Stomach (tissue), 19 donors: ENCODE measurements at places on chromosomes 5 and 9. TPM values are rescaled to one million over a fixed set of nuclear protein-coding genes. Genes with fewer than 3 reads are reported as not detected.

Gene FOXD4L3
- not detected for total RNA-seq

GRCh38 chr5:74767579-74767913 is 497 bp downstream of the NSA2 start:
- no peaks in the 10 kb centered on the region for H3K27me3 ChIP-seq
- no peak for DNase-seq
- H3K36me3 ChIP-seq: peaks cover 47% of the 10 kb centered on the region
- peaks cover 49% of the 10 kb centered on the region for H3K4me1 ChIP-seq
- peak overlapping the region; percentile 86 for H3K27ac ChIP-seq
- peak overlapping the region; percentile 98 for H3K4me3 ChIP-seq

Gene LCN15
- not detected for total RNA-seq

Gene SLC25A2
- total RNA-seq: 0.43 TPM

DNA sequence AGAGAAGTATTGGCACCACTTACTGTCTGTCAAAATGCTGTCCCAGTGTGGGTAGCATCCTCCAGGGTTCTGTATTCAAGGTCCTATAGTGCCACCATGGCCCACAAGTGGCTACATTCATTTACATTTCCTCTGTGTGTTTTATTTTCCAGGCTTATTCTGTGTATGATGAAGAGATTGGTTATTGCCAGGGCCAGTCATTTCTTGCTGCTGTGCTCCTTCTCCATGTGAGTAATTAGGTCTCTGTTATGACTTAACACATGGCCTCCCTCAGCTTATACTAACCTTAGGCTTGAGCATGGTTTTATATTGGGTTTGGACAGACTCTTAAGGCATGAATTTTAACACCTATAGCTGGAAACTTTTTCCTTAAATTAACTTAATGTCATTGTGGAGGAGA is 36.7 kb downstream of the GPR21 start:
- peaks cover 21% of the 10 kb centered on the region for H3K4me1 ChIP-seq
- no peak for DNase-seq
- no peaks in the 10 kb centered on the region for H3K27me3 ChIP-seq

- no peak overlapping the region for H3K4me3 ChIP-seq
- no peak for DNase-seq
- H3K4me1 ChIP-seq: peaks cover 21% of the 10 kb centered on the region
- peaks cover 18% of the 10 kb centered on the region for H3K27me3 ChIP-seq
These were observed 76.4 kb upstream of the PRSS3 start for GRCh38 chr9:33718987-33719386.

- peaks cover 18% of the 10 kb centered on the region for H3K36me3 ChIP-seq
- DNase-seq: peak; percentile 62
- no peaks in the 10 kb centered on the region for H3K4me1 ChIP-seq
- H3K27me3 ChIP-seq: no peaks in the 10 kb centered on the region
- H3K4me3 ChIP-seq: no peak overlapping the region
These were observed 36.5 kb downstream of the PPIC start for GRCh38 chr5:122999947-123000563.

Gene PCDHB5
- total RNA-seq: 0.58 TPM

Gene LIX1
- 1.3 TPM for total RNA-seq

Gene SPATA6L
- 32.7 TPM for total RNA-seq

DNA sequence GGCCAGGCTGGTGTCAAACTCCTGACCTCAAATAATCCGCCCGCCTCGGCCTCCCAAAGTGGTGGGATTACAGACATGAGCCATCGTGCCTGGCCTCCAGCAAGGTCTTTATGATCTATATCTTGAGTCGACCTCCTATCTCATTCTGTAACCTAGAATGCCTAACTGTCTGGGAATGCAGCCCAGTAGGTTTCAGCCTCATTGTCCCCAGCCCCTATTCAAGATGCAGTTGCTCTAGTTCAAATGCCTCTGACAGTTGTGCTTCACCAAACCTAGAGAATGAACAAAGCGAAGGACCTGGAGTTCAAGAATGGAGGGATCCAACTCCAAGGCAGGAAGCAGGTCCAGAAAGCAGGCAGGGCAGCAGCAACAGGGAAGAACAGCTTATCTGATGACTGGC is 30.8 kb downstream of the GLRX start:
- H3K27ac ChIP-seq: no peak overlapping the region
- H3K27me3 ChIP-seq: no peaks in the 10 kb centered on the region
- H3K4me1 ChIP-seq: no peaks in the 10 kb centered on the region
- H3K4me3 ChIP-seq: no peak overlapping the region

DNA sequence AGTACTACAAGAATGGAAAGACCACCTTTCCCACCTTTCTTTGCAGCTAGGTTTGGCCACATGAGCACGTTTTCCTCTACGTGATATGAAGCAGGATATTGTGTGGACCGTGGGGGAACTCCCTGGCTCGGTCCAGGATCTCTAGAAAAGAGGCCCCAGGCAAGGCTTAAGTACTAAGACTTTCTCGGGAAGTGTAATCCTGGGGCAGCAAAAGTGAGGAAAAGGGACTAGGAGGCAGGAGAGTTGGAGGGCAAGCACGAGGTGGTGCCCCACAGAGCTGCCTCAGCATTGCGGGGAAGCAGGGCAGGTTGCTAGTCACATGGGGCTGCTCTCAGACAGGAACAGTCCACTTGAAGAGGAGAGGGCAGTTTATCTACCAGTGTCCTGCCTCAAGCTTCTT is 235.1 kb downstream of the GADD45G start:
- H3K4me3 ChIP-seq: no peak overlapping the region
- H3K4me1 ChIP-seq: peaks cover 5% of the 10 kb centered on the region
- no peaks in the 10 kb centered on the region for H3K27me3 ChIP-seq
- no peak for DNase-seq

GRCh38 chr5:132023258-132024116 is 12.0 kb upstream of the ACSL6 start:
- H3K4me1 ChIP-seq: no peaks in the 10 kb centered on the region
- H3K27me3 ChIP-seq: no peaks in the 10 kb centered on the region
- no peaks in the 10 kb centered on the region for H3K36me3 ChIP-seq
- H3K27ac ChIP-seq: no peak overlapping the region
- no peak overlapping the region for H3K4me3 ChIP-seq

GRCh38 chr9:3828495-3828894 is 302.7 kb upstream of the RFX3 start:
- no peak for DNase-seq
- no peak overlapping the region for H3K27ac ChIP-seq
- peaks cover 13% of the 10 kb centered on the region for H3K4me1 ChIP-seq
- no peak overlapping the region for H3K4me3 ChIP-seq
- no peaks in the 10 kb centered on the region for H3K36me3 ChIP-seq

Gene ANKRA2
- total RNA-seq: 2.0 TPM

DNA sequence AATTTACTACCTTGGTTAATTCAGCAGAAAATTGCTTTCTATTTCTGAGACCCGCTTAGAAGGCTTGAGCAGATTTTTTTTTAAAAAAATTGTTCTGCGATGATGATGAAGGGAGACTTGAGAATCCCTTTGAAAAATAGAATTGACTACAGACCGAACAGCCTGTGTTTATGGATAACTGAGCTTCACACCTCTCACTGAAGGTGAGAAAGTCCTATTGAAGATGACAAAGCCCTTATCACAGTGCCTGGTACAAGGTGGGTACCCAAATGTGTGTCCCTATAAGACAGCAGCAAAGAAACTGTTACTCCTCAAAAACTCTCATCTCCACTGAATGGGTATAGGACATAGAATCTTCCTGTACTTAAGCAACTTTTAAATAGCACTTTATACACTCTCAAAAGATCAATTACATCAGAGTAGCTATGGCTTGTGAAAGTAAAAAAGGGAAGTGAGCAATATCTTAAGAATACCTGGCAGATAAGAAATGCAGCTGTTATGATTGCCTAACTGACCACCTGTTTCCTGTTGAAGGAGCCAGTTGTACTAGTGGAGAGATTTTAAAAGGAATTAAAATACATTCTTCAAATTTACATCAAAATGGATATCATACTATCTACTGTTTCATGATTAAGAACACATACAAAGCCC is 419.7 kb downstream of the CHSY3 start:
- H3K4me1 ChIP-seq: no peaks in the 10 kb centered on the region
- DNase-seq: no peak
- no peak overlapping the region for H3K4me3 ChIP-seq
- H3K27me3 ChIP-seq: no peaks in the 10 kb centered on the region
